ENCODE measurements at places on chromosomes 2 and 18.
A peak's percentile ranks its signal among the peaks of the same experiment; 100 is the strongest.

DNA sequence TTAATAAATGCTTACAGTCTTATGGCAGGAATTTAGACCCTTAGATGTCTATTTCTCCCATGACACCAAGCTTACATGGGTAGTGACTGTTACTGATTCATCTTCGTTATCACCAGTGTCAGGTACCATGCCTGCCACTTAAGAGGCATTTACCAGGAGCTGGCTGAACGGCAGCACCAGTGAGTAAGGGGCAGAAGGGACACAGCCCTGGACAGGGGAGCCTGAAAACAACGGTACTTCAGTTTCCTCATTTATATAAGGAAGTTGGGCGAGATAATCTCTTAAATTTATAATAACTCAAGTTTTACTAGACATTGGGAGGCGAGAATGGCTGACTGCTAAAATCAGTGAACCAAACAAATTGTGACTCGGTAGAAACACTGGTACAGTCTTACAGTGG lies 1.2 kb downstream of the COA5 start:
- DNase-seq = peak; percentile 48

DNA sequence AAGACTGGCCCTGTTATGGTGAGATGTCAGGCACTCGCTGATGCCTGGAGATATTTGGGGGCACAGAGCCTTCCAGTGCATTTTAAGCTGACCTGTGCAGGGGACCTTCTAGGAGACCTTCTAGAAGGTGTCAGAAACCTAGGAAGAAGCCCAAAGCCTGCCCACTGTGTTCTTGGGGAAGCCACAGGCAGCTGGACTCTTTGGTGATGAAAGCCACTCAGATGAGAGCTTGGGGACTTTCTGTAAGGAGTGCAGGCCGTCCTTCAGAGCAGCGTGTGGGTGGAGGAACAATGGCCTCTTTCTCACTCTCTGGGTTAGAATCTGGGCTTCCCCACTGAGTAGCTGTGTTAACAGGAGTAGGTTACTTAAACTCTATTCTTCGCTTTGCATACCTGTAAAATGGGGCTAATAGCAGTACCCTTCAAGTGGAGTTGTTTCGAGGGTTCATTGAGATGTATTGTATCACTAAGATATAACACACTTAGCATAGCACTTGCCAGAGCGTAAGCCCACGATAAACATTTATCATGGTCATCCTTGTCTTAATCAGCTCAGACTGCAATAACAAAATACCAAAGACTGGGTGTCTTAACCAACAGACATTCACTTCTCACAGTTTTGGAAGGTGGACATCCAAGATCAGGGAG lies 322.3 kb upstream of the EPAS1 start:
- no peak for DNase-seq

GRCh38 chr2:177998006-177998405 lies 74.6 kb downstream of the PDE11A start:
- DNase-seq = no peak

DNA sequence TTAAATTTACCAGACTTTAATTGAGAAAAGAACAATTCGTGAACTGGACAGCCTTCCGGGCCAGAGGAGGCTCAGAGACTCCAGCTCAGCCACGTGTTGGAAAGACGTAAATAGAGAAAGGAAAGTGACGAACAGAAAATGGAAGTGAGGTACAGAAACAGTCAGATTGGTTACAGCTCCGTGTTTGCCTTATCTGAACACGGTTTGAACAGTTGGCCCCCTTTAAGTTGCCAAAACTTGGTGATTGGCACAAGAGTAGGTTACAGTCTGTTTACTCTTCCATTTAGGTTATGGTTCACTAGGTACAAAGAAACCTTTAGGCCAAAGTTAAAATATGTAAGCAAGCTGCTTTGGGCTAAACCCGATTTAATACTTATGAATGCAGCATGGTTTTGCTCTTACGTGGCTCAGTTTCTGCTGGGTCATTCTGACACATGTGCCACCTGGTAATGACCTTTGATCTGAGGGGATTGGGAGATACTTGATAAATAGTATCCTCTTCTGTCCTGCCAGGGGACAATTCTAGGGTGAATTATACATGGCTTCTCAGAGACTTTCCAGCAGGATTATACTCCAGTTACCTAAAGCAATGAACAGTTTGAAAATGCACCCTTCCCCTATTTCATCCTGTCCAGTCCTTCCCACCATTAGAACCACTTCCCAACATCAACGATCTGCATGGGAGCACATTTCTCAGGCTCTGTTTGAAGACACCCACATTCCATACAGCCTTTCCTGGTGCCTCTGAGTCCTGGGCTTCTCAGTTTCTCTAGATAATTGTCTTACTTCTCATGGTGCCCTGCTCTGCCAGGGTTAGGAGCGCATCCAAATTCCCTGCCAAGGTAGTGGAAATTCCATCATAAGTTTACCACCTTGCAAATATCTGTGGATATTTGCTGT lies 65.1 kb upstream of the TGIF1 start:
- DNase-seq = no peak

DNA sequence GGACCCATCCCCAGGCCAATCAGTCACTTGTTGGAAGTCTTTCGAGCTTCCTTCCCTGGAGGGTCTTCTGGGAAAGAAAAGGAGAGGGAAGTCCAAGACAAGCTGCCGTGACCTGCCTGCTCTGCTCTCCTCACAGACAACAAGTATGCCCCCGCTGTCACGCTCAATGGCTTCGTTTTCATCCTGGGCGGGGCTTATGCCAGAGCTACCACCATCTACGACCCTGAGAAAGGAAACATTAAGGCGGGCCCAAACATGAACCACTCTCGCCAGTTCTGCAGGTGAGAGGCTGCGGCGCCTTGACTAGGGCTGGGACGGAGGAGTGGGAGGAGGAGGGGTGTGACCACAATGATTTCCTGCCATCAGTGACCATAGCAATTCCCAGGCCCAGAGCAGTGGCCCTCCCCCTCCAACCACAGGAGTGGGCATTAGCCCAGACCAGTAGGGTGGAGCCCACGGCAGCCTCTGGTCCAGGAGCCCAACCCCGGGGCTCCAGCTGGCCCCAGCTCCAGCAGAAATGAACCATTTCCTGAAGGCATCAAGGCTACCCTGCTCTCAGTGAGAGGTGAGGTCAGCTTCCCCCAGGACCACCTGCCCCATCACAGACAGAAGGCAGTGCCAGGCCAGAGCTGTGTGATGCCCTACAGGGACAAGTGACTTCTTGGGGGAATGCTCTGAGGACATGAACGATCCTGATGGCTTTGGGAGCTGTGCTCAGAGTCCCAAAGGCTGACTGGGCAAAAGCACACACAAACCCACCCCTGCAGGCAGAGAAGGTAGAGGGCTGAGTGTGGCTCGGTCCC lies 223.1 kb downstream of the ATAD2B start:
- DNase-seq = no peak

DNA sequence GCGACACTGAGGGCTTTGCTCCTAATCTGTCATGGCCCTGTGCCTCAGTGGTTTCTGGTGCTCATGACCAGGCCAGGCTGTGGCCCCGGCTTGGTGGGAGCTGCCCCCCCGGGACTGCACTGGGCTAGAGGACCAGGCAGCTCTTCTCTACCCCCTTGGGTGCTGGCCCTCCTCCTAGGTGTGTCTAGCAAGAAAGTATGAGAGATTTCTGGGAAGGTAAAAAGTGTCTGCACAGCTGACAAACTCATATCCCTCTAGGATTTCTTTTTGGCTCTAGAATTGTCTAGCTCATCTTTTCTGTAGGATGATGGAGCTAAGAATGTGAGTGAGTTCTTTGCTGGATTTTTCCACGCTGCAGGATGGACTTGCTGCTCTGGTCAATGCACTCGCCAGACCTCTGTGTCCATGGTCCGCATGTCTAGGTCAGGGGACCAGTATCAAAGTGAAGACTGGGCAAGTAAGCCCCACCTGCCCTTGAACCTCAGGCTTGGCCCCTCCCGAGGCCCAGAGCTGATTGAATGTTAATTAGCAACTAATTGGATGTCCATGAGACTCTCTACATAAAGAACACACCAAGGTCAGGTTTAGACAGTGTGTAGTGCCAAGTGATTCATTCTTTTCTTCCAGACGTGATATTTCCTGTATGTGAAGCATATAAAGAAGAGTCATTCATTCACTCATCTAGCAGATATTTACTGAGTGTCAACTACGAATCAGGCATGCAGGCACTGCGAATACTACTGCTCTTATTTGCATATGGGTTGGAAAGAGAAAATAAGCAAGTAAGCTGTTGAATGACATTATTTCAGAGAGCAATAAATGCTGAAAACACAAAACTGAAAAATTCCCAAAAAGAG lies 15.6 kb upstream of the PSD4 start:
- DNase-seq = no peak

- no peak for DNase-seq
Measured at GRCh38 chr2:48249025-48249424, 280.9 kb upstream of the STON1 start.

GRCh38 chr2:21011453-21011852 lies 32.4 kb downstream of the APOB start:
- no peak for DNase-seq

DNA sequence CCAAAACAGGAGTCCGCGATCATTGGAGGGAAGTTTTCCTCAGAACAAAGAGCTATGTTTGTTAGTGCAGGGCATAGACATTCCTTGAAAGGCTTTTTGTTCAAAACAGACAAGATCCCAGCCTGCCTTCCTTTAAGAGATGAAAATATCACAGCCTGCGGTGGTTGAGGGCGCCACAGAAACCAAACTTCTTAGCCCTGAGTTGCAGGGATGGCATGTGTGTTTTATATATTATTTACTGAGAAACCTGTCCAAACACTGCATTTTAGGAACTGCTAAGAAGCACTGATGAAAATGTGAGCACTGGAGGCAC lies 57.5 kb upstream of the TMEM178A start:
- no peak for DNase-seq

- DNase-seq = no peak
Measured at GRCh38 chr2:30139131-30139870, 7.5 kb upstream of the YPEL5 start.

DNA sequence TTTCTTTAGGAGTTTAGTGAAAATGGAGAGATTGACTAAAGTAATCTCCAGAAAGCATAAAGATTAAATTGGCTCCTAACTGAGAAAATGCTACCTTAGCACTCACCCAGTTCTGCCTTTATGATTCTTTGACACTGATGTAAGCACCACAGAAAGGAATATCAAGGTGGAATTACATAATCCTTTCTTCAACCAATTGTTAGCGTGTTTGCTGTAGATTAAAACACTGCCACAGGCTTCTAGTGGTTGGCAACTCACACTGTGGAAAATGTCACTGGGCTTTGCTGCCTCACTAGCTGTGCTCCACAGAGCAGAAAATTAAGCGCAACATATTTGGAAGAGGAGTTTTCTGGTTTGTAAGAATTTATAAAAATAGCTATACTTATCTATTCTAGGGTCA lies 104.1 kb downstream of the DLGAP1 start:
- DNase-seq = no peak

- no peak for DNase-seq
Measured at GRCh38 chr2:241532168-241532567, 23.8 kb upstream of the STK25 start.

GRCh38 chr2:162435676-162436075 lies 91.7 kb downstream of the GCA start:
- no peak for DNase-seq

GRCh38 chr2:226407135-226407534 lies 392.5 kb downstream of the IRS1 start:
- DNase-seq = no peak

- DNase-seq = no peak
Measured at GRCh38 chr2:26562811-26563645, 78.1 kb downstream of the CIB4 start.

GRCh38 chr2:43462866-43463641 lies 132.8 kb downstream of the THADA start:
- no peak for DNase-seq
